ENCODE measurements at places on chromosomes 13 and 19.

GRCh38 chr19:33863436-33863835 lies 66.8 kb downstream of the KCTD15 start:
- DNase-seq = no peak

- DNase-seq = no peak
These were observed 227.4 kb downstream of the LHFPL6 start for GRCh38 chr13:39375601-39376000.

DNA sequence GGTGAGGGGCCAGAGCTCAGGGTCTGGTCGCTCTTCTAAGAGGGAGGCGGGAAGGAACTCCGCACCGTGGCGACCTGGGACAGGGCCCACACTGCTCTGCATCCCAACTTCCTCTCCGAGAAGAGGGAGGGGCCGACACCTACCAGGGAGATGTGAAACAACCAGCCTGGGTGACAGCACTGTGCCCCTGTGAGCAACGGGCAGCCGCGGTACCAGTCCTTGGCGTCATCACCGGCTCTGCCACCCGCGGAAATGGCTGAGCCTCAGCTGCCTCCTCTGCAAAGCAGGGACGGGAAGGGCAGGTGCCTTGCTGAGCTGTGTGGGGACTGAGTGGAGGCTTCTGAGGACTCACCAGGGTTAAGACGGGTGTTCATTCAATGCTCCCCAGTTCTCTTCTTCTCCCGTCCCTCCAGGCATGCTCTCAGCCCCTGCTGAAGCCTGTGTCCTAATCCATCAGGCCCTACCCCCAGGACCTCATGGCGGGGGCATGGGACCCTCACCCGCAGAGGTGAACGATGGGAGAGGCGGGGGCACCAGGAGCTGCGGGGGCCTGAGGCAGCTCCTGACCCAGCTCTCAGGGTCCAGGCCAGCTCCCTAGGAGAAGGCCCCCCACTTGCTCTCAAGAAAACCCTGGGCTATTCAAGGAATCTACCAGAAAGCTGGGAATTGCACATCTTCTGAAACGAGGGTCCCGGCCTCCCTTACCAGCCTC lies 9.3 kb downstream of the ZNF787 start:
- DNase-seq = no peak

GRCh38 chr13:102299366-102299765 lies 102.5 kb downstream of the FGF14 start:
- no peak for DNase-seq

DNA sequence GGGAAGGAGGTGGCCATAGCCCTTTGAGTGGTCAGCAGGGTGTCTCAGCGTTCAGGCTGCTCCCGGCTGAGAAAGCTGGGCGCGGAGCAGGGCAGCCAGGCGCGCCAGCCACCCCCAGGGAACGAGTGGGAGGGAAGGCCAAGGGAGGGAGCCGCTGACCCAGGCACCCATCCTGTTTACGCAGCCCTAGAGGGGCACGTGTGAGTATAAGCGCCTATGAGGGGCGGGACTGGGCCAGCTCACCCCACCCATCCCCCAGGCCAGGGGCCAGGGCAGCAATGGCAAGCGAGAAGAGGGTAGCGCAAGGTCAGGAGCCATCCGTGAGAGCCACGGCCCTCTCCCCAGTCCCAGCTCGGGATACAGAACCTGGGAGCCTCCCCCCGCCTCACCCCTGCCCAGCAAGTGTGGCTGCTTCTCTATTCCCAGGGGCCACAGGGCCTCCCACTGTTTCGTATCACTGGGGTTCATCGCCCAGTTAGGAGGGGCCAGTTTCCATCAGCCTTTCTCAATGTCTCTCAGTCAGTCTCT lies 897 bp upstream of the DMKN start:
- DNase-seq = no peak

DNA sequence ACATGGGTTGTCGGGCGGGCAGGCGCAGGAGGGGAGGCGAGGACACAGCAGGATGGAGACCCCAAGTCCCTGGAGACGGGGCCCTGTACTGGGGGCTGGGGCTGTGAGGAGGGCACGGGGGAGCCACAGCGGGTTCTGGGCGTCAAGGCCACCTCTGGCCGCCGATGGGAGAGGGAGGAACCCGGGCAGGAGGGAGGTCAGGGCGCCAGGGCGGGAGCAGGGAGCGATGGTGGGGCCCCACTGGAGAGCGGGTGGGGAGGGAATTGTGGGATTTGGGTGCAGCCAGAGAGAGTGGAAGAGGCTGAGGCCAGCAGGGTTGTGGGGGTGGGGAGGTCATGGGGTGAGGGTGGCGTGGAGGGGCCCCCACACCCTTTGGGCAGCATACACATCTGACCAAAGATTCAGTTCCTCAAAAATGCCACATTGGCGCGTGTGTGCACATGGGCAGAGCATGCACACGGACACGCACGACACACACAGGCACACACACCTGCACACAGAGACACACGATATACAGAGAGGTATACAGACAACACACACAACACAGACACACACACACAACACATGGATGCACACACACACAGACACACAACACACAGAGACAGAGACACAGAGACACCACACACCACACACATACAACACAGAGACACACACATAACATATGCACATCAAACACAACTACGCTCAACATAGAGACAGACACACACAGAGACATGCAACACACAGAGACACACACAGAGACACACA lies 54.9 kb downstream of the AP1M1 start:
- no peak for DNase-seq

DNA sequence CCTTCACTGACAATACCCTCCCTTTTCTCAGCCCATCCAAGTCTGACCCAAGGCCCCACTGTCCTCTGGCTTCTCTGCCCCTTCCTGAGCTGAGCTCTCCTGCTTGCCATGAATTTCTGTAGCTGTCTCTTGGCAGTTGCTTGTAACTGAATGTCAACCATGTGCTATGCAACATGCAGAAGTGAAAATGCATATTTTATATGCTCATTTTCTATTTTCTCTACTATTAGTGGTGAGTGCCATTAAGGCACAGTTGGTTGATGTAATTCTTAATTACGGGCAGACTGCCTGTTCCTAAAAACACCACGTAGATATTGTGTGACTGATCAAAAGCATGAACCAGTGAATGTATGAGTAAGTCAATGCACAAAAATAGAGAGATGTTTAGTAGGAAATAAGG lies 29.6 kb downstream of the TNFSF11 start:
- DNase-seq = no peak

- DNase-seq = no peak
These were observed 29.4 kb downstream of the ZNRF4 start for GRCh38 chr19:5484398-5485285.

- no peak for DNase-seq
These were observed 76.9 kb downstream of the SIPA1L3 start for GRCh38 chr19:37983916-37984315.

GRCh38 chr19:29232315-29232852 lies 19.4 kb upstream of the UQCRFS1 start:
- DNase-seq = no peak

GRCh38 chr13:40109351-40109844 lies 453.9 kb downstream of the COG6 start:
- no peak for DNase-seq
